ENCODE measurements at places on chromosomes 11 and 22.

DNA sequence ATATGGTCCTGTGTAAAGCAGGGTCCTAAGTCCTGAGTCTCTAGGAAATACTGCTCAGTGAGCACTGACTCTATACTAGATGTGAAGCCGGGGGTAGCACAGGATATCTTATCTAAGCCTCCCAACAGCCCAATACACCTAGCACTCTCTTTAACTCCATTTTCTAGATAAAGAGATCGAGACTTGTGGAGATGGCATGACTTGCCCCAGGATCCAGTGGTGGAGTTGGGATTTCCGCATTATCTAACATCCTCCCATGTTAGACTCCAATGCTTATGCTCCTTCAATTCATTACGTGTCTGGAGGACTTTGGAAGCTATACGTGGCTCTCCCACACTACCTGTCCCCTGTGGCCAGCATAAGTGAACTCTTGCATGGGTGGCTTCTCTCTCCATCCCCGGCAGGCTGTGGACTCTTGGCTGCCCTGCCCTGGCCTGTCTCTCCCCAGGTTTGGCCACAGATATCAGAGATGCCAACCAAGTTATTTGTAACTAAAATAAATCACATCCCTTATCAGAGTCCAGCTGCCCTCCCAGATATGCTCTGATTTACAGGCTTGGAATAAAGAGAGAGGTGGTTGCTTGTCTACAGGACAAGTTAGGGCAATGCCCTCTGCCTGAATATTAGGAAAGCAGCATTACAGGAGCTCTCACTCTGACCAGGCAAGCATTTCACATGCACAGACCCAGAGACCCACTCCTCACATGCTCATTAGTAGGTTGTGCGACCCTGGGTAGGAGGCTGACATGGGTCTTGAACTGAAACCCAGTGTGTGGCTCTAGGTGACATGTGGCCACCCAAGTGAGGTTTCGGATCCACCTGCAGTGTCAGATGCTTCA is 4.5 kb downstream of the CD44 start:
- DNase-seq = peak; percentile 16

DNA sequence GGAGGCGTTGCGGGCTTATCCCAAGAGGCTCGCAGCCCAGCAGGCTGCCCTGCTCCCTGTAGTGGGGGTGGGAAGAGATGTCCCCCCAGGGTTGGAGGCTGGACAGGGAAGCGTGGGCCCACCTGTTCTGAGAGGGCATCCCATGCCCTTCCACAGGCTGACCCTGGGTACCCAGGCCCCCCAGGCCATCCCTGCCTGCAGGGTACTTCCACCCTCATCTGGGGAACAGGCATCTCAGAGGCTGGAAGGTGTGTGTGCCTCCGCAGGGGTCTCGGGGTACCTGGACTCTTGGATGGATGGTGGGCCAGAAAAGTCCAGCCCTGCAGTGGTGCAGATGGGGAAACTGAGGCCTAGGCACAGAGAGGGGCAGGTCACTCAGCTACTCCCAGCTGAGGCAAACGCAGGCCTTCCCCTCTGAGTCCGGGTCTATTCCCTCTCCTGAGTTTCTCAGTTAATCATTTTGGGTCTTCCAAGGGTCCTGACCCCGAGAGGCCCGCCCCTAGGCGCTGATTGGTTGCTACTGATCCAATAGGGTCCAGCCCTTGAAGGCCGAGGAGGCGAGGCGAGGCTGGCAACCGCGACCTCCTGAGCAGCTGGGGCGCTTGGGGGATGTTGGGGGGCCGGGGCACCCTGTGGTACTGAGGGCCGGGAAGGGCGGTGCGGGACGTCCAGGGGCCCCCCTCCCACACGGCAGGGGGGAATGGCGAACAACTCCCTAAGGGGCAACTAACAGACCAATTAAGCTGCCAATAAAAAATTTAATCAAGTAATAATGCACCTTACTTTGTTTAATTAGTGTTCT is 23.8 kb downstream of the FLRT1 start:
- DNase-seq = no peak

GRCh38 chr22:39287076-39287725 is 32.2 kb downstream of the RPL3 start:
- no peak for DNase-seq

- DNase-seq = no peak
Measured at GRCh38 chr22:33270596-33270995, 212.4 kb upstream of the SYN3 start.

- no peak for DNase-seq
Measured at GRCh38 chr11:69371731-69372588, 78.0 kb downstream of the MYEOV start.

DNA sequence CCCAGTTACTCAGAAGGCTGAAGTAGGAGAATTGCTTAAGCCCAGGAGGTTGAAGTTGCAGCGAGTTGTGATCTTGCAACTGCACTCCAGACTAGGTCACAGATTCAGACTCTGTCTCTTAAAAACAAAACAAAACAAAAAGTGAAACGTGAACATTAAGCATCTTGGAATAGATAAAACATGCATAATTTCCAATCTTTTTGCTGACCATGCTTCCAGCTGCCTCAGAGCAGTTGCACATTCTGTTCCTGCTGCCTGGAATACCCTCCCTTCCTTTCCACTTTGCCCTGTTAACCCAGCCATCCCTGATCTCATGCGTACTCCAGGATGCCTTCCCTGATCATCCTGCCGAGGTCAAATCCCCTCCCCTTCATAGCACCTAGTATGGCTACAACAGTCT is 718 bp upstream of the CCDC88B start:
- DNase-seq = no peak

- no peak for DNase-seq
Measured at GRCh38 chr22:19643448-19644313, 70.6 kb upstream of the SEPTIN5 start.

DNA sequence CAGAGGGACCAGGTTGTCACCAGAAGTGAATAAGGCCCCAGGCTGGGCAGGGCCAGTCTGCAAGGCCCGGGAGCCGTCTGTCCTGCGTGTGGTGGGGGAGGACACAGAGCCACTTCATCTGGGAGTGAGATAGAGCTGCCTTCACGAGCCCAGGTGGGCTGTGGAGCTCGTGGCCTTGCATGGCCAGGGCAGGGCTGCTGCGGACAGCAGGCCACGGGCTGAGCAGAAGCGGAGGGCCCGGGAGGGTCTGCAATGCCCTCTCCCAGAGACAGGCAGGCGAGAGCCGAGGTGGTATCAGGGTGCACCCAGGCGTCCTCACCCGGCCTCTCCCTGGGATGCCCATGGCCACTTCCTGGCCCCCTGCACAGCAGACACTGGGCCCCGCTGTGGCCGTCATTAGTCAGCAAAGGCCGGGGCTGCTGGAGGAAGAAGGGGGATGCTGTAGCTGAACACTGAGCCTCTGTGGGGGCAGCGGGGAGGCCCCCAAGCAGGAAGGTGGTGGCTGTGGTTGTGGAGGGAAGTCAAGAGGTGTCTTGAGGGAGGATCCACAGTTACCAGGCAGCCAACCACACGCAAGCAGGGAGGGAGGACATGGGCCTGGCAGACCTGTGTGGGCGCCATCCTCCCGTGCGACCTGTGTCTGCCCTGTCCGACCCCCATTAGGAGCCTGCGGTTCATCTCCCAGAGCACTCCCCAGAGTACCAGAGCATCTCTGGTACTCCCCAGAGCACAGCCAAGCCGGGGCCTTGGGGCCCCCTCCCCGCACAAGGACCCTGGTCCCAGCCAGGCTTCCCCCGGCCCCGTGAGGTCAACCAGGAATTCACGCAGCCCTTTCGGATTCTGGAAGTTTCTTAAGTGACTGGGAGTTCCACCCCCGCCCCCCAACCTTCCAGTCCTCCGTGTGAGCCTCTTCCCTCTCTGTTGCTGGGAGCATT is 1109.5 kb downstream of the BRD1 start:
- DNase-seq = peak; percentile 10

- DNase-seq = no peak
Measured at GRCh38 chr11:78952890-78953289, 378.2 kb upstream of the NARS2 start.

DNA sequence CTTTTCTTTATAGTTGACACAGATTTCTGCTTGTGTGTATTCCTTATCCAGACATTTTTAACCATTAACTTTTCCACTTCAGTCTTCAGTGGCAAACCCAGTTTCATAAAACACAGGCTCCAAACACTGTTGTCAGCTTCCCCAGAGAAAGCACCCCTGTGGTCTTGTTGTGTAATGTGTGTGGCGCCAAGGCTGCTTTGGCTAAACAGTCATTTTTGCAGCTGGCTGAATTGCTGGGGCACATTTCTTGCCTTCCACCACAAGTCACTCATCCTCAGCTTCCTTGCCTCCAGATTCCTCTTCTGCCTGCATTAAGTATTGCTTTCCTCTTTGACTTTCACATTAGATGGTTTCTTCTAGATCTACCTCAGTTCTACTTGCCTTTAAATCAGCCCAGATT is 40.5 kb downstream of the ARHGAP1 start:
- DNase-seq = peak; percentile 14

- no peak for DNase-seq
Measured at GRCh38 chr11:96228910-96229309, 114.1 kb downstream of the MAML2 start.

GRCh38 chr11:1528710-1529109 is 42.1 kb upstream of the MOB2 start:
- no peak for DNase-seq

DNA sequence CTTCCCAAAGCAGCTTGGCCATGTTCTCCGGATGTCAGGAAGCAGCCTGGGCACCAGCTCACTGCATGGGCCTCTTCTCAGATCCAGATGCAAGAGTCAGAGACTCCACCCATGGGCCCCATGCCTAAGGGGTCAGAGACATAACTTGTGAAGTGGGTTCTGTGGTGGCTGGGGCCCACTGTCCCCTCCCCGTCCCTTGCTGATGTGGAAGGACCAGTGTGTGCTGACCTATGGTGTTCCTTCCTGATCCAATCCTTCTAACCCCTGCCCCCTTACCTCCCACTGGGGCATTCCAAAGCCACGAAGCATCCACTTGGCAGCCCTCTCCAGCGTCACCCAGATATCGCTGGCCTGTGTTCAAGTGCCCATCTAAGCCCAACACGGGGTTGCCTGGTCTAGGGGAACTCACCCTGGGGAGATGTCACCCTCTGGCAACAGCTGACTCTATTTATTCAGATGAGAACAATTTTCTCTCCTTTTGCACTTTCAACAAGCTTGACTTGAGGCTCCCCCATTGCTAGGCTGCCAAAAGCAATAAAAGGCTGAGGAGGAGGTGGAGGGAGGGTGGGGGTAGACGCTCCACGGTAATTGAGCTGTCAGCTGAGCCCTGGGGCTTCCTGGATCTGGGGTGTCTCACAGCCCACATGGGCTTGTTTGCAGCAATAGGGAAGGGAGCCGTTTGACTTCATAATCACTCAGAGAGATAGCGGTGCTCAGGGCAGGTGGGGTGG is 158.5 kb downstream of the ADAMTS15 start:
- DNase-seq = no peak

DNA sequence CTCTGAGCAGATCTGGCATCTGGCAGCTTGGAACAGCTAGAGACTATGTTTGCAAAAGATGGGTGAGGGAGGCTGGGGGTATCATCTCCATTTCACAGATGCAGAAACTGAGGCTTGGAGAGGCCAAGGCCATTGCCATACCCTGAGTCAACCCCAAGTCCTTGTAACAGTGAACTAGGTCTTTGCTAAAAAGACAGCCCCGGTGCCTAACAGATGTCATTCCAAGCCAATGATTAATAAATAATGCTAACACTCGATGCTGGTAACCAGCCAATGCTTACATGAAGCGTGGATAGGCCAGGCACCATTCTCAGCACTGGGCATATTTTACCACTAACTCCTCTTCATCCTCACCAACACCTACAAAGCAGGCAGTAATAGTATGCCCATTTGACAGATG is 164.0 kb downstream of the MN1 start:
- no peak for DNase-seq

GRCh38 chr11:44580701-44581100 is 15.2 kb downstream of the CD82 start:
- no peak for DNase-seq

GRCh38 chr11:77085652-77086051 is 17.0 kb upstream of the OMP start:
- no peak for DNase-seq

DNA sequence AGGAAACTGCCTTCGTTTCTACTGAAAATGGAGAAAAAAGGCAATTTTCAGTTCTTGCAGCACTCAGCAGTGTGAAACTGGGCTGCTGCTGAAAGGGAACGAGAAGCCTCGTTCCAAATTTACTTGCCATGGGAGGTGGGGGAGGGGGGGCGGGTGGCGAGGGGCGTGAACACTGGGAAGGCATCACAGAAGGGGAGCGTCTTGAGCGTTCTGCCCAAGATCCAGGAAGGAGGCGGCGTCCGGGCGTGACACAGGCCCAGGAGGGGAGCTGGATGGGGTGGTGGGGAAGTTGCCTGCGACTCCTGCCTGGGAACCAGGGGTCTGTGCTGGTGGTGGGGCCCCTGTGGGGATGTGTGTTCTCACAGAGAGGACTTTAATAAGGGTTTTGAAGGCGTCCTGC is 213.5 kb downstream of the CTTN start:
- DNase-seq = no peak

DNA sequence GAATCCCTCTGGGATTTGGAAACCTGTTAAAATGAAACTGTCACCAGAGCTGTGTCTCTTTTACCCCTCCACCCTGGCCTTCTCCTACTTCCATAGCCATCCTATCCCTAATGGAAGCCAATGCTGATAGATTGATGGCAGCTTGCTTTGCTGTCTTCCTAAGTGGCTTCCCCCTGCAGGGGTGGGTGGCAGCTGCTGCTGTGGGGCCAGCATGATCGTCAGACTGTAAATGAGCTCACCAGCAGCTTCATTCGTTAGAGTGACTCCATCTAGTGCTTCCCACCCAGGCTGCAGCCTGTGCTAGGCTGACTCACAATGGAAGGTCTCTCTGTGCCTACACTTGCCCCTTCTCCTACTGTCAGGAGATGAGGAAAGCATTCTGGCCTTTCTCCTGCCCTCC is 311.0 kb downstream of the BUD13 start:
- no peak for DNase-seq

DNA sequence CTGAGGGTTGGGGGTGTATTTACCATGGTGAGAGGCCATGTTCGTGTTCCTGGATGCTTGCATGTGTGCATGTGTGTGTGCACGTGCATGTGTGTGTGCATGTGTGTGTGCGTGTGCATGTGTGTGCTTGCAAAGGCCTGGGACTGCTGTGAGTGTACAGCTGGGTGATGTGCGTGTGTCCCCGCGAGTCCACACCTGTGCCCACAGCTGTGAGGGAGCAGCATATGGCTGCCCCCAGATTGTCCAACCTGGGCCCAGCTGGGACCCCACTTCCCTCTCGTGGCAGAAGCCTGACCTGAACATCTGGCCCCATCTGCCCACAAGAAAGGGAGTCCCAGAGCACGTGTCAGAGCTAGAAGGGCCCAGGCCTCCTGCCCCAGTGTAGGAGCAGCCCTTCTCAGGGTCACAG is 8.4 kb upstream of the CD248 start:
- DNase-seq = no peak

GRCh38 chr22:32130464-32130863 is 28.6 kb downstream of the C22orf42 start:
- no peak for DNase-seq

DNA sequence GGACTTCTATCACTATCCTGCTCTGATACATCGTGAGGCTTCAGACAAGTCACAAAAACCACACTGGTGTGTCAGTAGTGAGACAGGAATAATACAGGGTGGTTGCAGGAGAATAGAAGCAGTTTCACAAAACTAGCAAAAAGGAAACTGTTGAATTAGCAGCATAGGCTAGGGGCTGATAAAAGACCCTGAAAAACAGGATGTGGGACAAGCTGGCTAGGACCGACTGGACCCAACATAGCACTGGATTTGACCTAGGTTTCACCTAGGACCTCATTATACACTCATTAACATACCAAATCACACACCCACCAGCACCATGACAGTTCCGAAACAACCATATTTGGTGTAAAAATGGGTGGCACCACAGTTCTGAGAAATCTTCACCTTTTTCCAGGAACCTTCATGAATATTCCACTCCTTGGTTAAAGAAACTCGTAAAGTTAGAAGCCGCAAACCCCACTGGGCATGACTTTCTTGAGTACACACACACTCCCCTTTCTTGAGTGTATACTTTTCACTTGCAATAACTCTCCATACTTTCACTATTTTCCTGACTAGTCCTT is 76.2 kb downstream of the SLC1A2 start:
- no peak for DNase-seq
